ENCODE measurements at places on chromosomes 7 and 10. TPM values are rescaled to one million over a fixed set of nuclear protein-coding genes. Genes with fewer than 3 reads are reported as not detected.

GRCh38 chr7:131692131-131692960 lies 135.9 kb upstream of the PODXL start:
- no peak overlapping the region for H3K27ac ChIP-seq
- DNase-seq = peak; percentile 10
- no peaks in the 10 kb centered on the region for H3K36me3 ChIP-seq
- H3K4me3 ChIP-seq = no peak overlapping the region
- peaks cover 2% of the 10 kb centered on the region for H3K27me3 ChIP-seq

VSTM2A gene
- total RNA-seq = not detected

DNA sequence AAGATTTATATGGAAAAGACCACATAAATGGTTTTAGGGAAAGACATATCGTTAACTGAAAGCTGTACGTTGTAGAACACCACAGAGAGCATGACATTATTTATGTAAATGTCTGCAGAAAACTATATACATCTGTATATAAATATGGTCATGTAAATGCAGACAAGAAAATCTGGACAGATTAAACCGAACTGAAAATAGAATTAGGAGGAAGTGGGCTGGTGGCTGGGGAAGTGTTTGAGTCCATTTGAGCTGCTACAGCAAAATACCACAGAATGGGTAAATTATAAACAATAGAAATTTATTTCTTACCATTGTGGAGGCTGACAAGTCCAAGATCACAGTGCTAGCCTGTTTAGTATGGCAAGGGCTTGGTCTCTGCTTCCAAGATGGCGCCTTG lies 56.3 kb upstream of the USP6NL start:
- H3K27me3 ChIP-seq = no peaks in the 10 kb centered on the region
- no peak overlapping the region for H3K27ac ChIP-seq
- H3K4me3 ChIP-seq = no peak overlapping the region
- DNase-seq = no peak

- peaks cover 46% of the 10 kb centered on the region for H3K27me3 ChIP-seq
- no peak overlapping the region for H3K27ac ChIP-seq
- DNase-seq = no peak
- no peaks in the 10 kb centered on the region for H3K4me1 ChIP-seq
- no peaks in the 10 kb centered on the region for H3K36me3 ChIP-seq
Measured at GRCh38 chr7:45146531-45147379, 10.8 kb upstream of the RAMP3 start.

DNA sequence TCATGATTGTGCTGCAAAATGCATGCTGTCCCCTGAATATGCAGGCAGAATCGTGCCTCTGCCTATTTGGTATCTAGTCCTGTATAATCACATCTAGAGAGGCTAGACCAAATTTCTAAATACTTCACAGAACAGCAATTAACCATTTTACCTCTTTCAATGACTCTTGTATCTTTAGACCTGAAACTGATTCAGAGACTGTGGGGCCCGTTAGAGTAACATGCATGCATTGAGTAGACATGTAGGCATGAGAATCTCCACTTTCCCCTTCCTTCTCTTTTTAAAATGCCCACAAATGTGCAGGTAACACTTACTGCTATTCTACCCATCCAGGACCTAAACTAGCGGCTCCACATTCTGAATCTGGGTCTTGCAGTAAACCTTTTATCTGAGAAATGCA lies 8.8 kb downstream of the ZNF92 start:
- H3K27ac ChIP-seq = no peak overlapping the region
- H3K27me3 ChIP-seq = no peaks in the 10 kb centered on the region
- H3K36me3 ChIP-seq = peaks cover 3% of the 10 kb centered on the region
- no peak for DNase-seq

GRCh38 chr7:93092757-93093370 lies 24.9 kb downstream of the SAMD9 start:
- DNase-seq = peak; percentile 15
- no peaks in the 10 kb centered on the region for H3K4me1 ChIP-seq
- H3K4me3 ChIP-seq = no peak overlapping the region
- no peaks in the 10 kb centered on the region for H3K36me3 ChIP-seq

DNA sequence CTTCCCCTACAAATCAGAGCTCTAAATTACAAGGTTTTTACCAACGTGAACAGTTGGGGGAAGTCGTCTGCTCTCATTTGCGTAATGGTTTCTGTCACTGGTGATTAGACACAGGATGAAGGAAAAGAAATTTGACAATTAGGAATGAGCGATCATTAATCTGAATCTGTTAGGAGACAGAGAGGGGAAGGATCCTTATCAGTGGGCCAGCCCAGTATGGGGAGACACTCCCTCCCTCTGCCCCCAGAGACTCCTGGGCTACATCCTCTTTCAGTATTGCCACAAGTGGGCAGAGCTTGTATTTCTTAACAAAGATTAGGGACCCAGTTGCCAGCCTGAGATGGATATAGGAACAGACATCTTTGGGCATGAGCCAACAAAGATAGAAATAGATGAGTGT lies 15.5 kb downstream of the HIF1AN start:
- peaks cover 12% of the 10 kb centered on the region for H3K36me3 ChIP-seq
- H3K27me3 ChIP-seq = no peaks in the 10 kb centered on the region
- H3K4me1 ChIP-seq = peaks cover 14% of the 10 kb centered on the region

DNA sequence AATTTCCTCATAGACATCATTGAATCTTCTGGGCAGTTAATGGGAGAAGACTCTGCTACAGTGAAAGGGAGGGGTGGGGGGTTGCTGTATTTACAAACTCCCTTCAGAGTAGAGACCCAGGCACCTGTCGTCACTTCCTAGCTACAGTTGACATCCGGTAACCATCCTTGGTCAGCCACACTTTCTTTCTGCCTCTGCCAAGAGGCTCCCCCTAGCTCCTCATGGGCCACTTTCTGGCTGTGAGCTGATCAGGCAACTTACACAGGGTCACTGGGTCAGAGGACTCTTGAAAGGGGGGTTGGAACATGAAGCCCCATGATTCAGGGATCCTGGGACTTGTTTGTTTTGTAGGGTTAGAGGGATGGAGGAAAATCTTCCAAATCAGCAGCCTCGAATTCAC lies 1.2 kb downstream of the TECPR1 start:
- H3K4me3 ChIP-seq = peak overlapping the region; percentile 88
- no peaks in the 10 kb centered on the region for H3K27me3 ChIP-seq
- H3K36me3 ChIP-seq = no peaks in the 10 kb centered on the region
- peaks cover 31% of the 10 kb centered on the region for H3K4me1 ChIP-seq
- DNase-seq = no peak

ZNF786 gene
- total RNA-seq = 4.3 TPM

GRCh38 chr7:123749537-123749857 lies 694 bp upstream of the WASL start:
- H3K27ac ChIP-seq = peak overlapping the region; percentile 97
- H3K36me3 ChIP-seq = no peaks in the 10 kb centered on the region
- H3K4me1 ChIP-seq = peaks cover 35% of the 10 kb centered on the region
- no peaks in the 10 kb centered on the region for H3K27me3 ChIP-seq
- peak overlapping the region; percentile 94 for H3K4me3 ChIP-seq
- peak; percentile 68 for DNase-seq

GRCh38 chr10:101682172-101682825 lies 12.7 kb downstream of the FBXW4 start:
- no peak overlapping the region for H3K27ac ChIP-seq
- H3K36me3 ChIP-seq = no peaks in the 10 kb centered on the region
- DNase-seq = no peak
- H3K4me1 ChIP-seq = peaks cover 32% of the 10 kb centered on the region
- no peak overlapping the region for H3K4me3 ChIP-seq
- no peaks in the 10 kb centered on the region for H3K27me3 ChIP-seq

SLC26A4 gene
- total RNA-seq = not detected

GRCh38 chr10:80487791-80488538 lies 33.9 kb downstream of the TSPAN14 start:
- H3K27me3 ChIP-seq = no peaks in the 10 kb centered on the region
- peak overlapping the region; percentile 36 for H3K27ac ChIP-seq
- no peak overlapping the region for H3K4me3 ChIP-seq
- H3K36me3 ChIP-seq = peaks cover 13% of the 10 kb centered on the region
- H3K4me1 ChIP-seq = peaks cover 100% of the 10 kb centered on the region
- DNase-seq = no peak

MBL2 gene
- 9.2 TPM for total RNA-seq

- no peak for DNase-seq
- H3K27ac ChIP-seq = no peak overlapping the region
- peaks cover 69% of the 10 kb centered on the region for H3K4me1 ChIP-seq
- no peak overlapping the region for H3K4me3 ChIP-seq
- H3K27me3 ChIP-seq = no peaks in the 10 kb centered on the region
Measured at GRCh38 chr7:143390104-143390772, 9.1 kb downstream of the ZYX start.

AHR gene
- 34.1 TPM for total RNA-seq

DNA sequence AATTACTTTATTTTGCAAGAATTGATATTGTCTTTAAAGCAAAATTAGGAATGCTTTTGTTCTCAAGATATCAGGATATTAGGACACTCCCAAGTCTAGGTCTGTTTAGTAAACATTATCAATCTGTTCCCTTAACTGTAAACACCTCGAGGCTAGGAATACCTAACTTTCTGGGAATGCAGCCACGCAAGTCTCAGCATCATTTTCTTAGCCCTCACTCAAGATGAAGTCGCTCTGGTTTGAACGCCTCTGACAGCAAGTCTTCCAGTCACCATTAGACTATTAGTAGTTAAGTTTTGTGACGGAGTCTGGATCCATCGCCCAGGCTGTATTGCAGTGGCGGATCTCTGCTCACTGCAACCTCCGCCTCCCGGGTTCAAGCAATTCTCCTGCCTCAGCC lies 128.0 kb upstream of the MYO3A start:
- no peak overlapping the region for H3K27ac ChIP-seq
- no peak for DNase-seq
- H3K27me3 ChIP-seq = no peaks in the 10 kb centered on the region
- no peaks in the 10 kb centered on the region for H3K36me3 ChIP-seq
- no peaks in the 10 kb centered on the region for H3K4me1 ChIP-seq
